ENCODE measurements at places on chromosomes 5 and 9.
A peak's percentile ranks its signal among the peaks of the same experiment; 100 is the strongest.

- DNase-seq: no peak
Observed at GRCh38 chr5:107990881-107991810, 320.4 kb upstream of the EFNA5 start.

GRCh38 chr9:35650341-35651158 lies at the start of gene SIT1:
SIT1 (minus strand) TSS chr9:35650931; CDS start chr9:35650853, 78 bp downstream.
- DNase-seq: no peak

DNA sequence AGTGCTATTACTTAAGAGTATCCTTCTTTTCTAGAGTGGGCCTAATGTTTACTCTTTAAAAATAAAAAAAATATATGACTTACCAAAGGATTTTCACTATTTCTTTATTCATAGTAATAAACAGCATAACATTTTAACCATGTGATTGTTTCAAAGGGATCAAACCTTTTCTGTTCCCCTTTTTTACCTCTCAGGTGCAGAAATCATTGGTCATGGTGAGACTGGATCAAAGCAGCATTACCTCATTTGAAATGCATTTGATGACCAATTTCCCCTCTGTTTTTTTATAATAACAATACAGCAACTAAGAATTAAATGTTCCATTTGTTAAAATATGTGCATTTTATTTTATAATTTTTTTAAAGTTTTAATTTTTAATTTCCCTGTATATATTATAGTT lies 598.0 kb upstream of the RGMB start:
- no peak for DNase-seq

DNA sequence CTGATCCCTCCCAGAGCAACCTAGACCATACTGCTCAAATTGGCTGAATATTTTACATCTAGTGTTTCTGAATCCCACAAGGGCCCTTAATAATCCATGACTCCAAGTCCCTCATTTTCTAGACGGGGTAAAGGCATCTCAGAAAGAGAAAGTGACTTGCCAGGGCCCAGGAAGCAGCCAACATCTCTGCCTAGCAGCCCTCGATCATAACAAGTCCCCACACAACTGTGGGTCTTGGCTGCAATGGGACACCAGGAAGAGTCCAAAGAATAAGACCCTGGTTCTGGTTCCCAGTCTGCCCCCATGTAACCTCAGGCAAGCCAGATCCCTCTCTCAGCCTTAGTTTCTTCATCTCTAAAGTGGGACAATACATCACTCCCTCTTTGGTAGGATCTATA lies 6.3 kb downstream of the ANXA6 start:
- DNase-seq: no peak

GRCh38 chr5:5492087-5492933 lies 69.8 kb downstream of the ICE1 start:
- DNase-seq: no peak

- no peak for DNase-seq
Observed at GRCh38 chr9:105259731-105260612, 15.5 kb downstream of the SLC44A1 start.

DNA sequence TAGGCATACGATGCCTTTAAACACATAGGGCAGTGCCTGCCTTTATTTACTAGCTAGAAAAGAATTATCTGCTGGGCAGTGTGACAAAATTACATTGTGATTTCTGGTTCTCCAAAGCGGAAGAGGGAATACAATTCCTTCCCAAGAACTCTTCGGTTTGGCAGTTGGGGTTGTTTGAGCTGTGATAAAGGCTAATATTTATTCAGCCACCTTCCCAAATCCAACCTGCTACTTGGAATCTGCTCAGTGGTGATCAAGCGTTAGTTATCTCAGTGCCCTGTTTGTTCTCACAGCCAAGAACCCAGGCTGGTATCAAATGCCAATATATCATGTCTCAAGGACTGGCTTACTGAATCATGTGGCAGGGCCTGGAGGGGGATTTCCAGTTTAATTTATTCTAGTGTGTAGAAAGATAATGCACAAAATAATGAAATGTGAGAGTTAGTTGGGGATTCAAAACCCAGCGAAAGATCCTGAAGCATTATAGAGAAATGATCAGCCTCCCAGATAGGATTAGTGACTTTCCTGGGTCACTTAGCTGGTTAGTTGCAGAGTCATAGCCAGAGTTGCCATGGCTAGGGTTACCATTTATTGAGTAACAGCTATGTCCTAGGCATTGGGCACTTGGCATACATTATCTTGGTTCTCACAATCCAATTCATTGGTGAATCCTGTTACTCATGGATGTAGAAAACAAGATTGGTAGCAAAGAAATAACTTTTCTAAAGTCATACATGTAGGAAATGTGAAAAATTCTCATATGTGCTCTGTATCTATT lies 457.0 kb upstream of the KLF4 start:
- no peak for DNase-seq

DNA sequence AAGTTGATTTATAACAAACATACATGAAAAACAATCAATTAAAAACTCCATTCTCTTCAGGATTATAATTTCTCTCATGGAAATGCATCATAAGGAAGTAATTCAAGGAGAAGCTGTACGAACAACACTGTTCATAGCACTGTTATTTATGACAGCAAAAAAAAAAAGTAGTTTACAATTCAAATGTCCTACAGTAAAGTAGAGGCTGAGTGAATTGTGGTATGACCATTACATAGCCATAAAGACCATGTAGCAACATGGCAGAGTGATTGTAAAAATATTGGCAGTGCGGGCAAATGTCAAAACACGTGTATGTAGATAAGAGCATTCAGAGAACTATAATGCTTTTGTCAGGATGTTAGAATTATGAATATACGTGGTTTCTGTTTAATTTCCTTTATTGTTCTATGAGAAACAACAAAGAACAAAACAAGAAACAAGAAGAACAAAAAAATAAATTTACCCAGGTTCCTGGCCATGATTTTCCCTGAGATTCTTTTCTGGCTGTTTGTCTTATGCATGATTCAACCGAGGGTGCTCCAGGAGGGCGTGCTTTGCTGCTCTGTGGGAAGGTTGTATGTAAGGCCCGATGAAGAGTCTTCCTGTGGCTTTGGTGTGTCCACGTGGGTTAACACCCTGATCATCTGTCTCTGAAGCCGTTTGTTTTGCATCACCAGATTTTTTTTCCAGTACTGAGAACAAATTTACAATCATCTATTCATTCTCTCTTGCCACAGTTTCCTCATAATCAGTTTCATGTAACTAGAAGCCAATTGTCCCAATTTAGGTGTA lies 28.8 kb downstream of the GCNT4 start:
- no peak for DNase-seq

- no peak for DNase-seq
Observed at GRCh38 chr9:110283751-110284150, 27.4 kb upstream of the TXN start.

DNA sequence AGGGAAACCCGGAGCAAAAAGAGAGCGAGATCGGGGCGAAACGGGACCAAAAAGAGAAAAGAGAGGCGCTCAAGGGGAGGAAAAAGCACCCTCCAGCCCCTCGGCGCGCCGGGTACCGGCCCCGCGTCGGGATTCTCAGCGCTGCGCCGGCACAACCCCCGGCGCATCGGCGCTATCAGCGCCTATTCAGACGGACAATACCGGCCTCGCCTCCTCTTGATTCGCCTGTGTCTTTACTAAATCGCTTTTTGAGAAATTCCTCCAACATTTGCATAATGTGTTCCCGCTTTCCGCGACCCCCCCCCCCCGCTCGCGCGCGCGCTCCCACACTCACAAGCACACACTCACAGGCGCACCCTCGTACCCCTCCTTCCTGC lies 578 bp downstream of the LHX6 start:
- DNase-seq: no peak

- DNase-seq: no peak
Observed at GRCh38 chr9:83521411-83521810, 16.8 kb downstream of the FRMD3 start.

GRCh38 chr5:10593531-10594181 lies 29.8 kb downstream of the ANKRD33B start:
- no peak for DNase-seq

GRCh38 chr9:77816641-77817341 lies 168.7 kb upstream of the GNA14 start:
- no peak for DNase-seq

GRCh38 chr5:9173281-9174048 lies 372.4 kb downstream of the SEMA5A start:
- DNase-seq: no peak

- no peak for DNase-seq
Observed at GRCh38 chr9:5483306-5483705, 27.0 kb upstream of the PDCD1LG2 start.

- DNase-seq: no peak
Observed at GRCh38 chr9:109387206-109387605, 66.3 kb upstream of the EPB41L4B start.

DNA sequence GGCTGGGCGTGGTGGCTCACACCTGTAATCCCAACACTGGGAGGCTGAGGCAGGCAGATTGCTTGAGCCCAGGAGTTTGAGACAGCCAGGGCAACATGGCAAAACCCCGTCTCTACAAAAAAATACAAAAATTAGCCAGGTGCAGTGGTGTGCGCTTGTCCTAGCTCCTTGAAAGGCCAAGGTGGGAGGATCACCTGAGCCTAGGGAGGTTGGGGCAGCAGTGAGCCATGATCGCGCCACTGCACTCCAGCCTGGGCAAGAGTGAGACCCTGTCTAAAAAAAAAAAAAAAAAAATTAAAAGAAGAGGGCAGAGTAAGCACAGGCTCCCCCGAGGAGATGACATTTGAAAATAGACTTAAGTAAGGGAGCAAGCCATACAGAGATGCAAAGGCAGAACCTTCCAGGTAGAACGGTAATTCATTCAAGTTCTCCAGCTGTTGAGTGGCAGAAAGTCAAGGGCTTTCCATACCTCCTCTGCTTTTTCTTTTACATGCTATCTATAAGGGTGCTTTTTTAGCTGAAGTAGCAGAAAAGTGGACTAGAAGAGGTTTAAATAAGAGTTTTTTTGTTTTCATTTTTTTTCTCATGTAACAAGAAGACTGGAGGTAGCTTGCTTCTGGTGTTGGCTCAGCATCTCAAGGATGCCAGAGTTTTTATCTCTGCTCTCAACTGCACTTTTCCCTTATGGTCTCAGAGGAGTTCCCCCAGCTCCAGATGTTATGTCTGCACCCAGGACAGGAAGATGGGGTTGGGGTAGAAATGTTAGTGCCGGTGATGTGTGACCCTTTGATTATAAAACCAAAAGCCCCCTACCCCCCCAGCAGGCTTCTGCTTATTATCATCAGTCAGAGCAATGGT lies 40.8 kb downstream of the ERGIC1 start:
- DNase-seq: no peak

DNA sequence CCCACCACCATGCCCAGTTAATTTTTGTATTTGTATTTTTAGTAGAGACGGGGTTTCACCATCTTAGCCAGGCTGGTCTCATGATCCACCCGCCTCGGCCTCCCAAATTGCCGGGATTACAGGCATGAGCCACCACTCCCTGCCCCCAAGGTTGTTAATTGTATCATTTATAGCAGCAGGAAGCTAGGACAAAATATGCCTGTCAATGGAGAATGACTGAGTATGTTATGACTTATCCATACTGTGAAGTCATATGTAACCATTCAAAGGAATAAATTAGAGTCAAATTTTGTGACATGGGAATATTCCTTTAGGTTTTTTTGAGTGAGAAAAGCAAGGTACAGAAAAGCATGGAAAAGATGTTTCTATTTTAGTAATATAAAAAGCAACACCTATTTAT lies 3.9 kb upstream of the DAB2 start:
- DNase-seq: no peak

DNA sequence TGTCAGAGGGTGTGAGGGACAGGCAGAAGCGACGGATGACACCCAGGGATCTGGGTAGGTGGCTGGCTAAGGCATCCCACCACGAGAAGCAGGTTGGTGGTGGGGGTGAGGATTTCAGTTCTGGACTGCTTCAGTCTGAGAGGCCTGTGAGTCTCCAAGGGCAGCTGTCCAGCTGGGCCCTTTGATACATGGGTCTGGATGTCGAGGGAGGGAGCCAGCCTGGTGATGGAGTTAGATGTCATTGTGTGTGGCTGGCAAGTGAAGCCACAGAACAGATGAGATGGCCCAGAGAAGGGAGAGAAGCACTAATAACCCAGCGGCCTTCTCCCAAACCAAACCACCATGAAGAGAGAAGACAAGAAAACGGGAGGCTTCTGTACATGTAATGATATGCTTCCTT lies 11.1 kb downstream of the MED27 start:
- DNase-seq: no peak

- peak; percentile 36 for DNase-seq
Observed at GRCh38 chr9:69542942-69543704, 129.0 kb downstream of the APBA1 start.

DNA sequence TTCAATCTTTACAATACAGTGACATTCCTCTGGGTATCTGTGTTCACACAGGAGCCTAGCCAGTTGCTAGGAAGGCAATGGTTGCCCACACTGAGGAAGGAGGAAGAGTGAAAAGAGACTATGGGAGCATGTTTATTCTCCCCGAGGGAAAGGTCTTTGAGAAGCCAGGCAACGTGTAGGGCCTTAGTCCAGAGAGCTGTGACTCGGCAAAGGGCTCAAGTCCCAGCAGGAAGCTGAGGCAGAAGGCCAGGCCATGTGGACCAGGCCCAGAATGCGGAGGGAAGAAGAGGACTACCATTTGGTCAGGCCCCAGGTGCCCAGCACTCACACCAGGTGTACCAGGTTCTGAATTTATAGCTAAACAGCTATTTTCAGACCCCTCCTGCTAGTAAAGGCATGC lies 136.6 kb upstream of the DMAC1 start:
- no peak for DNase-seq

DNA sequence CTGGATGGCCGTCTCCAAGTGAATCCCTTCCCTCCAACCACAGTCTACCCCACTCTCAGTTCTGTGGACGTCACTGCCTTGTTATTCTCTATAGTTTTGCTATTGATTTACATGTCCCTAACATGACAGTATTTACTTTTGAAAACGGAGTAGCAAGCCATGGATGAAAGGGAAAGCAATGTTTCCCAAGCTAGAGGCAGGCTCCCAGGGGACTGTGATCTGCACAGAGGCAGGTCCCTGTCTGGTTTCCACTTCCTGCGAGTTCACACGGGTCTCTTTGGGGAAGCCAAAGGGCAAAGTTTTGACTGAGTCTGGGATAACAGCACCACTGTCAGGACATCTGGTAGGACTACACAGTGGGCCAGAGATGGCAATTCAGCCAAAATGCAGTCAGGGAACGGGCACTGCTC lies 12.7 kb downstream of the C9orf153 start:
- DNase-seq: no peak

GRCh38 chr9:37369671-37370070 lies 52.8 kb upstream of the GRHPR start:
- no peak for DNase-seq

- no peak for DNase-seq
Observed at GRCh38 chr5:73180566-73180965, 7.6 kb downstream of the TMEM174 start.

GRCh38 chr5:45109062-45109461 lies 300.3 kb downstream of the MRPS30 start:
- DNase-seq: no peak

- DNase-seq: no peak
Observed at GRCh38 chr9:136697146-136697820, 10.0 kb upstream of the AGPAT2 start.

GRCh38 chr9:38067859-38068681 lies 957 bp downstream of the SHB start:
- peak; percentile 12 for DNase-seq

- DNase-seq: no peak
Observed at GRCh38 chr5:116303810-116304209, 219.0 kb downstream of the COMMD10 start.

GRCh38 chr9:130305381-130305780 lies 39.8 kb downstream of the HMCN2 start:
- no peak for DNase-seq

GRCh38 chr9:69332067-69332685 lies 7.2 kb downstream of the ENTREP1 start:
- DNase-seq: no peak

GRCh38 chr9:133304158-133304470 lies 29.1 kb upstream of the ABO start:
- DNase-seq: no peak

GRCh38 chr5:80296121-80296520 lies 23.7 kb upstream of the SPZ1 start:
- DNase-seq: no peak
